Ureter (tissue), 1 donor: ENCODE measurements at places on chromosomes 11 and 22. TPM values are rescaled to one million over a fixed set of nuclear protein-coding genes. Genes with fewer than 3 reads are reported as not detected.

FOLH1 gene
- 0.65 TPM for total RNA-seq

CSNK2A3 gene
- total RNA-seq = 2.1 TPM

OR4C3 gene
- not detected for total RNA-seq

GLB1L3 gene
- total RNA-seq = not detected

PHOX2A gene
- total RNA-seq = not detected

NPAS4 gene
- 1.2 TPM for total RNA-seq

TRIM5 gene
- total RNA-seq = 34.5 TPM

RPS25 gene
- 1,353 TPM for total RNA-seq

DNA sequence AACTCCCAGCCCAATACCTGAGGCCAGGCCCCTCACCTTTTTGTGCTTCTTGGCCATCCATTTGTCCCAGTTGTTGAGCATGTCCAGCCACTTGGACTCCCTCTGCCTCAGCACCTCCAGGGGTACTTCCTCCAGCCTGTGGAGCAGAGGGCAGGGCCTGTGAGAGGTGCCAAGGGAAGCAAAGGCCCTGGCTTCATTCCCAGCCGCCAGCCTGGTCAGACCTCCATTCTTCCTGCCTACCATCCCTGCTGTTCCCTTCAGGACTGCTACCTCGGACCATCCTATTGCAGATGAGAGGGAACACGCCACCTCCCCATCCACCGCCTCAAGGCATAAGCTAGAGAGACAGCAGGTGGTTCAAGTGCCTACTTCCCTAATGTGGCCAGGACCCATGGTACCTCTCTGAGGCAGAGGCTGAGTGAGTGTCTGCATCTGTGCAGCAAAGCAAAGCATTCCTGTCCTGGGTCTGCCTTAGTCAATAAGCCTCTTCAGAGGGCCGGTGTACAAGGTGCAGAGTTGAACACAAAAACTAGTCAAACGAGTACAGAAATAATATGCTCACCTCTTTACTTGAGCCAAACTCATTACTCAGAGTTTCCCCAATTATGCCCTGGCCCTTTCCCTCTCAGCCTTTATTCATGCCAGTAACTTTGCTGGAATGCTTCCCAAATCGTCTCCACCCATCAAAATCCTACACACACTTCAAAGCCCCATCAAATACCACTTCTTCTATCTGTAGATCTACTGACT is 15.4 kb upstream of the CASTOR1 start:
- no peak for DNase-seq

DNA sequence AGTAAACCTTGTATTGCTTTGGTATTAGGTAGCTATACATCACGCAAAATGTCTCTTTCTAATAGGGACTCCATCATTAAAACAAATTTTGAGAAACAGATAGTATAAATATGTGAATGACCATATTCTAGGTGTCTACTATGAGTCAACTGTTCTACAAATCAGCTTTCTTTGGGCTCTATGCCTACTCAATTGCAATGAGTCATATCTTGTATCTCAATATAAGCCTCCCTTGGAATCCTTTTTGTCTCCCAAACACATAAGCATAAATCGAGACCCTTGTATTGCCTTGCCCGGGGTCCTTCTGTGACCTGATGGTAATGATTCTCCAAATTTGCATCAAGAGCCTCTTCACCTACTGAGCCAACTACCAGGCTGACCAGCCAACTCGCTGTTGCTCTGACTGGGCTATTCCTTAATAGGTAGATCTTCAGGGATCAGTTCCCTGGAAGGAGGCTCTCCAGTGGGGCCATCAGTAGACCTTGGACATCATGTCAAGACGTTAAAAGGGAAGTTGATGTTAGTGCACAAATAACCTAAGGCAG is 22.2 kb downstream of the BLID start:
- DNase-seq = no peak

GRCh38 chr11:11946878-11947277 is 61.5 kb downstream of the DKK3 start:
- no peak for DNase-seq

- peak; percentile 95 for DNase-seq
These were observed 29.5 kb upstream of the WNT7B start for GRCh38 chr22:46006379-46007002.

- no peak for DNase-seq
These were observed 72.3 kb downstream of the ETS1 start for GRCh38 chr11:128515086-128515485.

- DNase-seq = no peak
These were observed 22.2 kb downstream of the CASP5 start for GRCh38 chr11:105000797-105001196.

DNA sequence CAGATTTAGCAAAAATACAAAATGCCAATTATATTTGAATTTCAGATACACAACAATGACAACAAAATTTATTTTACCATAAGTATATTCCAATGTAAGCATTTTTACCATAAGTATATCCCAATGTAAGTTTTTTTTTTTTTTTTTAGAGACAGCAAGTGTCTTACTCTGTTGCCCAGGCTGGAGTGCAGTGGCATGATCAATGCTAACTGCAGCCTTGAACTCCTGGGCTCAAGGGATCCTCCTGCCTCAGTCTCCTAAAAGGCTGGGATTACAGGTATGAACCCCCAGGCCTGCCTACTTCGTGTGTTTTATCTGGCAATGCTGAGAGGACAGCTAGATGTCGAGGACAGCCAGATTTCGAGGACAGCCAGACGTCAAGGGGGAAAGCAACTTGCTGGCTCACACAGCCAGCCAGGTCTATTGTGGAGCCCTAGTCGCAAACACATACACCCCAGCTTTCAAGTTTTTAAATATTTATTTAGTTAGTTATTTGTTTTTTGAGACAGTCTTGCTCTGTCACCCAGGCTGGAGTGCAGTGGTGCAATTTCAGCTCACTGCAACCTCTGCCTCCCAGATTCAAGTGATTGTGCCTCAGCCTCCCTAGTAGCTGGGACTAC is 1.1 kb upstream of the SERPING1 start:
- no peak for DNase-seq

GRCh38 chr11:64251016-64251752 is at the start of gene PLCB3:
Gene PLCB3 (plus strand): TSS chr11:64251530. CDS start chr11:64251650, 120 bp downstream.
- no peak for DNase-seq

DNA sequence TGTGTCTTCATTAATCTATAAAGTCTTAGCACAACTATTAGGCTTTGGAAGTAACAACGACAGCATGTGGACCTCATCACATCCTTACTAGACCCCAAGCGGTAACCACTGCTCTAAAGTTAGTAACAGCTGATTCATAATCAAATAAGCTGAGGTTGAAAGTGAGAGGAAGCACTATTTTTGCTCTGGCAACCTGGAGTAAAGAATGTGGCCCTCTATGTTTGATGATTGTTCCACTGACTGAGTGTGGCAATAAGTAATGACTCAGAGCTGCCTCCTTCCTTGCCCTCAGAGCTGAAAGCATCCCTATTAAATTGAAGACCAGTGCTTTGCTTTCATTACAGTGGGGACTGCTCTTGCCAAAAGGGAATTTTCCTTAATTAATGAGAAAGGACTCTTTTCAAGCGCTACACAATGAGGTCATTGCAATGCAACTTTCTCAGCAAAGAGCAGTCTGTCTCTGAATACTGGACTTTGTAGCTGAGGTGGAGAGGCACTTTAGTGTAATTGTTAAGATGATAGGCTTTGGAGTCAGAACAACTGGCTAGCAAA is 906.1 kb upstream of the RAG2 start:
- no peak for DNase-seq

DNA sequence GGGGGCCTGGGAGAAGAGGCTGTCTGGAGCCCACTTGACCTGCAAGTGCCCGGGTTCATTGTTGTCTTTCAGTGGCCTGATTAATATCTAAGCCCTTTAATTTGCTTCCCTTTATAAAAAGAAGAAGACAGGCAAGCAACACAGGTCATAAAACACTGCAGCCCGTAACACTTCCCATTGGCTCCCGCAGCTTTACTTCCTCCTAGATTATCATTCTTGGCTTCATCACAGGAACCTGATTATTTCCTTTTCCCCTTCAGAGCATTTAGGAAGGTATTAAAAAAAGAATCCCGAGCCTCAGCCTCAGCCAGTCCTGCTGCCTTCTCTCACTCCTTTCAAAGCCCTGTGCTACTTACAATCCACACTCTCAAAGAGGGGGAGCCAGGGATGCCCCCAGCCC is 183.2 kb downstream of the GRIK4 start:
- DNase-seq = no peak

GRCh38 chr11:126904520-126904919 is 96.0 kb downstream of the KIRREL3 start:
- DNase-seq = no peak

- no peak for DNase-seq
These were observed 14.0 kb upstream of the MS4A10 start for GRCh38 chr11:60771146-60771545.
